ENCODE measurements at places on chromosomes 6 and 20.
A peak's percentile ranks its signal among the peaks of the same experiment; 100 is the strongest.

DNA sequence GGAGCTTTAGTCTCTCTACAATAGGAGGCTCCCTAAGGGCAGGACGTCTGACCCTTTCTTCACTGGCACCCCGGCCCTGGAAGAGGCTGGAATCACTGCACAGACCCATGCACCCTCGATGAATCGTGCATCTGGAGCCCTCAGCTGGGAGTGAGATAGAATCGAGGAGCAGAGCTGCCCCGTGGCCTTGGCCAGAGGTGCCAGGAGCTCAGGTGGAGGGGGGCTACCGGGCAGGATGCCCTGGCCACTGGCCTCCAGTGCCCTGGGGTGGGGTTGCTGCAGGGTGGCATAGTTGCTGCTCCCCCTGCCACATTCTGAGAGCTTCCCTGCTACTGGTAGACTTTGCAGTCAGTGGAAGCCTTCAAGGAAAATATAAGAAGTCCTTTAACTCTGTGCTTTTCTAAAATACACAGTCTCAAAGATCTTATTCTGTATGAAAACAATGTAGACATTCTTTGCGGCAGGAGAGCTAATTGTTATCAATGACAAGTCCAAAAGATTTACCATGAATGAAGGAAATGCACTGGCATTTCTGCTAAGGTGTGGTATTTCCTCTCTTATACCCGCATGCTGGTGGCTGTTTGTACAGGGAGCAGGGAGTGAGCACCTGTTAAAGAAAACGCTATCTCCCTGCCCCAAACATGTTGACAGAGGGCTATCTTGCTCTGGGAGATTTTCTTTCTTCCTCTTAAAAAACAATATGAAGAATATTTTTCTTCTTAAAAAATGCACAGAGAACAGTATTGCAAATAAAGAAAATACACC is 122.8 kb downstream of the C6orf118 start:
- DNase-seq, result no peak
- H3K36me3 ChIP-seq, result no peaks in the 10 kb centered on the region
- no peaks in the 10 kb centered on the region for H3K4me1 ChIP-seq
- H3K27ac ChIP-seq, result no peak overlapping the region

DNA sequence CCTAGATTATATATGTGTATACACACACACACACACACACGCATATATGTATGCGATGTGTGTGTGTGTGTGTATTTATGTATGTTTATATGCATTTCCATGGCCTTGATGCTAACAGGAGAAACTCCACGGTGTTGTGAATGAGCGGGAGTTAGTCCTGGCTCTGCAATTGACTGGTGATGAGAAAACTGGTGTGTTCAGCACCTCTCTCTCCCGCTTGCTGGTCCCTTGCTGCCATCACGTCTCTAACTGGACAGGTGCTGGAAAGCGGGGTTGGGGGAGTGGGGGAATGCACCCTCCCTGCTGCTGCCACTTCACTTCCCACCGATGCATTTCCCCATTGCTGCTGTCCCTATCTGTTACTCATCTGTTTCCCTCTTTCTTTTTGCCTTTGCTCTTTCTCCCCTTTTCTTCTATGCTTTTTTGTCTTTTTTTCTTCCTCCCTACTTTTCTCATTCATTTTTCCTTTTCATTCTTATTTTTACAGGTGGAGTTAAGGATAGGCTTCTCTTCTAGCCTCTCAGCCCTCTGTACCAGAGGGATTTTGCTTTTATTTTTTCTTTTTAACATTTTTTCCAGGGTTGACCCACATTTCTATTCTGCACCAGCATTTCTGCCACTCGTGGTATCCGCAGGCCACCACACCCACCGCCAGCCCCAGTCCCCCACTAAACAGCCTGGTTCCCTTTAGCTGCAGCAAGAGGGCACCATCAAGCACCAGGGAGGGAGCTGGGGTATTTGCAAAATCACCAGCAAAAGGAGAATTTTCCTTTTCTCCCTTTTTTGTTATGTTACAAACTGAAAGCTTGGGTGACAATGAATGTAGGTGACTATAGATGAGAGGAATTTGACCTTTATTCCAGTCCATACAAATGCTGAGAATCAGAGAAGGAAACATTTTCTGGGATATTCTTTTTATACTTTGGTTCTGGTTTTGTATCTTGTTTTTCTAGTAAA is 115.6 kb downstream of the TCP11 start:
- peak overlapping the region; percentile 43 for H3K27ac ChIP-seq
- DNase-seq, result peak; percentile 24
- no peak overlapping the region for H3K4me3 ChIP-seq
- H3K27me3 ChIP-seq, result no peaks in the 10 kb centered on the region
- H3K36me3 ChIP-seq, result peaks cover 21% of the 10 kb centered on the region

DNA sequence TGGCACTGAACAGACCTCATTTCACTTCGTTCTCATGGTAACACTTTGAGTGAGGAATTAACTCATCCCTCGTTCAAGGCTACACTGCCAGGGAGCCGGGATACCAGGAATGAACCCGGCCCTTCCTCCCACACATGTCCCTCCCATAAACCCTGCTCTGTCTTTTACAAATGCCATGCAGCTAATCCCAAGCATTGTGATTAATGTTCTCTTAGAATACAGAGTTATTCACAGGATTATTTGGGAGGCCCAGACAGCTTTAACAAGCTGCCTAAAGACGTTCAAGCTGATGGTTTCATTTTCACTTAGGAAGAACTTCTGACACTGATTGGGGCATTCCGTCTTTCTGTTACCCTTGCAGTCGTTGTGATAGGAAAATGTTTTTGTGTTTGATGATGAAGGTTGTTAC is 42.5 kb upstream of the CD83 start:
- no peaks in the 10 kb centered on the region for H3K4me1 ChIP-seq
- no peak overlapping the region for H3K27ac ChIP-seq
- H3K36me3 ChIP-seq, result no peaks in the 10 kb centered on the region
- peak; percentile 53 for DNase-seq
- H3K27me3 ChIP-seq, result no peaks in the 10 kb centered on the region

GRCh38 chr20:36030149-36030548 is 61.8 kb downstream of the CNBD2 start:
- H3K36me3 ChIP-seq, result no peaks in the 10 kb centered on the region
- no peaks in the 10 kb centered on the region for H3K4me1 ChIP-seq
- H3K27ac ChIP-seq, result no peak overlapping the region
- no peaks in the 10 kb centered on the region for H3K27me3 ChIP-seq
- no peak for DNase-seq

GRCh38 chr20:45343532-45344167 is 4.6 kb downstream of the SDC4 start:
- DNase-seq, result peak; percentile 92
- peaks cover 47% of the 10 kb centered on the region for H3K36me3 ChIP-seq
- peak overlapping the region; percentile 96 for H3K27ac ChIP-seq
